Osteocyte (in vitro differentiated cells): ENCODE measurements at places on chromosomes 3 and 15. TPM values are rescaled to one million over a fixed set of nuclear protein-coding genes. Genes with fewer than 3 reads are reported as not detected.

MUC4 gene
- not detected in 2 replicates for total RNA-seq

LMOD3 gene
- total RNA-seq = not detected in 2 replicates

HIGD2B gene
- not detected in 2 replicates for total RNA-seq

LSMEM2 gene
- not detected in 2 replicates for total RNA-seq

B3GALNT1 gene
- 15.0 and 18.5 TPM in 2 replicates for total RNA-seq

ENTPD3 gene
- not detected in 2 replicates for total RNA-seq

DNA sequence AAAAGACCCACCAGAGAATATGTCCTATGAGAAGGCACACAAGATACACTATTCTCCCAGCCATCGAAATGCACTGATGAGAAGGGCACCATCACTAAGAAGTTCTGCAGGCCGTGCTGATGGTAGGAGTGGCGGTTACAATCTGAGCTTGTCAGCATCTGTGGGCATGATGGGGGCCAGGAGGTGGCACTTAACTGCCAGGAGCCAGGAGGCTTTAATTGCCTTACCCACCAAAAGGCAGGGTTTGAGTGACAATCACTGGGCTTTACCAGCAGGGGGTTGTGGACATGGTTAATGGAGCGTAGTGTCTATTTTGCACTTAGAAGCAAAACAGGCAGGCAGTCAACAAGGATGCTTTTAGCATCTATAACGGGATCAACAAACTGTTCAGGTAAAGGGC is 16.0 kb upstream of the SQOR start:
- peaks cover 4% of the 10 kb centered on the region for H3K27me3 ChIP-seq
- H3K4me3 ChIP-seq = no peak overlapping the region
- no peaks in the 10 kb centered on the region for H3K36me3 ChIP-seq
- no peak for DNase-seq
- H3K4me1 ChIP-seq = no peaks in the 10 kb centered on the region

DNA sequence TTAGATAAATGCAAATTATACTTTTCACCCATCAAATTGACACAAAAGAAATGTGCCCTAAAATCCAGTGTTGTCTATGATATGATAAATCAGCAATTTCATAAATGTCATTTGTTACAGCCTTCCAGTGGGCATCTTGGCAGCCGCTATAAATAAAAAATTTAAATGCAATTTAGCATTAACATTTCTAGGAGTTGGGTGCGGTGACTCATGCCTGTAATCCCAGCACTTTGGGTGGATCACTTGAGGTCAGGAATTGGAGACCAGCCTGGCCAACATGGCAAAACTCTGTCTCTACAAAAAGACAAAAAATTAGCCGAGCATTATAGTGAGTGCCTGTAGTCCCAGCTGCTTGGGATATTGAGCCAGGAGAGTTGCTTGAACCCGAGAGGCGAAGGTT is 65.9 kb upstream of the POMGNT2 start:
- H3K4me3 ChIP-seq = no peak overlapping the region
- peaks cover under 1% of the 10 kb centered on the region for H3K4me1 ChIP-seq
- DNase-seq = no peak

- no peaks in the 10 kb centered on the region for H3K27me3 ChIP-seq
- H3K27ac ChIP-seq = no peak overlapping the region
- H3K4me1 ChIP-seq = no peaks in the 10 kb centered on the region
- no peak overlapping the region for H3K4me3 ChIP-seq
Measured at GRCh38 chr3:24661175-24661584, 166.5 kb upstream of the THRB start.

GRCh38 chr3:120459196-120459595 is 8.4 kb upstream of the FSTL1 start:
- no peak overlapping the region for H3K4me3 ChIP-seq
- no peaks in the 10 kb centered on the region for H3K27me3 ChIP-seq
- peak overlapping the region; percentile 27 for H3K27ac ChIP-seq
- no peak for DNase-seq
- H3K4me1 ChIP-seq = peaks cover 19% of the 10 kb centered on the region

DNA sequence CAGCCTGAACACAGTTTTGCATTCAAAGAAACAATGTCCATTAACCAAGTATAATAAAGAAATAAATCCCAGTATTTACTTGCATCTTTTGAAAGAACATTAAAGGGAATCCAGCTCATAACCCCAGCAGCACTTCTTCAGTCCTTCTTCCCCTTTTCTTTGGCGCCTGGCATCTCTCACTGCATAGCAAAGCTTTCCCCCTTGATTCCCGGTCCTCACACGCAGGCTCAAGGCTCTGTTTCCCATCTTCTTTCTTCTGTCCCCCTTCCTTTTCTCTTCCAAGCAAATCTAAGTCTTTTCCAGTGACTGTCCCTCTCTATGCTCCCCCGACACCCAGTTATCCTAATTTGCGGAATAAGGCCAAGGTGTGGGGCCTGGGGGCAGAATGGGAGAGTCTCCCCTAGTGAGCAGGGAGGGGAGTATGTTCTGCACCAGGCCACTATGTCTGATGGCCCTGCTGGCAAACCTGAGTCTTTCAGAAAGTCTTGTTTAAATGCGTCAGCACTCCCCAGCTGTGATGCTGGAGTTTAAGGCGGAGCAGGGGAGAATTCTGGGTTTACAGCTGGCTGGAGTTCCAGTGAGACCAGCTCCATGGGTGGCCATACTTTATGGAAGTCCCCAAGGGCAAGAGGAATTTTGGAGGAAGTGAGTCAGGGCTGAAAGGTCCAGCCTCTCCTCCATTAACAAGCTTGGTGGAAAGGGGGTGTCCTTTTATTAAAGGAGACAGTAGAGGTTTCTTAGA is 42.1 kb downstream of the GOLGA6A start:
- peak; percentile 91 for DNase-seq
- peaks cover 52% of the 10 kb centered on the region for H3K4me1 ChIP-seq
- peak overlapping the region; percentile 60 for H3K4me3 ChIP-seq
- H3K36me3 ChIP-seq = peaks cover 8% of the 10 kb centered on the region
- H3K27ac ChIP-seq = peak overlapping the region; percentile 97

- H3K4me1 ChIP-seq = peaks cover 8% of the 10 kb centered on the region
- H3K27me3 ChIP-seq = no peaks in the 10 kb centered on the region
- no peak overlapping the region for H3K27ac ChIP-seq
Measured at GRCh38 chr3:162760789-162761188, 1264.2 kb downstream of the OTOL1 start.

- no peak overlapping the region for H3K4me3 ChIP-seq
- no peak for DNase-seq
- H3K4me1 ChIP-seq = peaks cover 24% of the 10 kb centered on the region
- no peaks in the 10 kb centered on the region for H3K36me3 ChIP-seq
Measured at GRCh38 chr3:115689928-115690327, 66.6 kb downstream of the GAP43 start.

DNA sequence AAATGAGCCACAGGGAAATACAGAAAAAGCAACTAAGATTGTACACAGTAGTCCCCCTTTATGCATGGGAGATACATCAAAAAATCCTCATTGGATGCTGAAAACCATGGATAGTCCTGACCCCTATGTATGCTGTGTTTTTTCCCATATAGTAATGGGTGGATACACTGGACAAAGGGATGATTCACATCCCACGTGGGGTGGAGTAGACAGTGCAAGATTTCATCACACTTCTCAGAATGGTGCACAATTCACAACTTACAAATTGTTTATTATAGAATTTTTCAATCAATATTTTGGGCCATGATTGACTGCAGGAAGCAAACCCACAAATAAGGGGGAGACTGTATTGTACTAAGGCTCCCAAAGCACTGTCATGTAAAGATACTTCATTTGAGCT is 224.4 kb upstream of the STRIT1 start:
- no peak overlapping the region for H3K4me3 ChIP-seq
- H3K27me3 ChIP-seq = no peaks in the 10 kb centered on the region
- no peak overlapping the region for H3K27ac ChIP-seq
- no peak for DNase-seq

- H3K4me1 ChIP-seq = peaks cover 54% of the 10 kb centered on the region
- peaks cover 33% of the 10 kb centered on the region for H3K36me3 ChIP-seq
- H3K4me3 ChIP-seq = peak overlapping the region; percentile 60
Measured at GRCh38 chr3:124861041-124861440, 26.1 kb downstream of the ITGB5 start.

- H3K36me3 ChIP-seq = no peaks in the 10 kb centered on the region
- H3K4me1 ChIP-seq = no peaks in the 10 kb centered on the region
- no peak overlapping the region for H3K4me3 ChIP-seq
- no peak for DNase-seq
- H3K27me3 ChIP-seq = no peaks in the 10 kb centered on the region
- no peak overlapping the region for H3K27ac ChIP-seq
Measured at GRCh38 chr3:167318306-167318705, 61.8 kb downstream of the ZBBX start.

- no peak for DNase-seq
- no peaks in the 10 kb centered on the region for H3K27me3 ChIP-seq
- H3K36me3 ChIP-seq = no peaks in the 10 kb centered on the region
- no peak overlapping the region for H3K4me3 ChIP-seq
Measured at GRCh38 chr3:112114576-112115160, 18.4 kb downstream of the GCSAM start.

- no peak for DNase-seq
- H3K36me3 ChIP-seq = peaks cover 8% of the 10 kb centered on the region
- peaks cover 30% of the 10 kb centered on the region for H3K4me1 ChIP-seq
- peak overlapping the region; percentile 81 for H3K27ac ChIP-seq
- H3K27me3 ChIP-seq = no peaks in the 10 kb centered on the region
- H3K4me3 ChIP-seq = no peak overlapping the region
Measured at GRCh38 chr3:183275418-183275817, 22.4 kb downstream of the B3GNT5 start.

- no peak overlapping the region for H3K4me3 ChIP-seq
- H3K36me3 ChIP-seq = peaks cover 30% of the 10 kb centered on the region
- no peaks in the 10 kb centered on the region for H3K27me3 ChIP-seq
- H3K27ac ChIP-seq = peak overlapping the region; percentile 50
- peaks cover 25% of the 10 kb centered on the region for H3K4me1 ChIP-seq
- DNase-seq = no peak
Measured at GRCh38 chr3:179045719-179046402, 25.7 kb downstream of the ZMAT3 start.

DNA sequence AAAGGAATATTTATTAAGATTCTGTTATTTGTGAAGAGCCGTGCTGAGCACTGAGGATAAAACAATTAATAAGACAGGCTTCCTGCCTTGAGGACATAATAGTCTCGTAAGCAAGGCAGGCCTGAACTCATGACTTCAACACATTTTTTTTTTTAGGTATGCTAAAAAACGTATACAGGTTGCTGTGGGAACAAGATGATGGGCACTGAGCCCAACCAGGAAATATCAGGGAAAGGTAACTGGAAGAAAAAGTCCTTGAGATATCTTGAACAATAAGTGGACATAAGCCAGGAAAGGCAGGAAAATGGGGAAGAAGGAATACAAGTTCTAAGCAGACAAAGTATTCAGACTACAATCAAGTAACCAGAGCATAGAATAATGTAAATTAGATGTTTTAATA is 26.1 kb downstream of the CERS3 start:
- no peak overlapping the region for H3K27ac ChIP-seq
- no peaks in the 10 kb centered on the region for H3K36me3 ChIP-seq
- no peaks in the 10 kb centered on the region for H3K4me1 ChIP-seq

GRCh38 chr15:101803676-101804075 is 367 bp downstream of the OR4F6 start:
- H3K4me3 ChIP-seq = no peak overlapping the region
- peaks cover 13% of the 10 kb centered on the region for H3K27me3 ChIP-seq
- no peak for DNase-seq
- H3K4me1 ChIP-seq = no peaks in the 10 kb centered on the region

DNA sequence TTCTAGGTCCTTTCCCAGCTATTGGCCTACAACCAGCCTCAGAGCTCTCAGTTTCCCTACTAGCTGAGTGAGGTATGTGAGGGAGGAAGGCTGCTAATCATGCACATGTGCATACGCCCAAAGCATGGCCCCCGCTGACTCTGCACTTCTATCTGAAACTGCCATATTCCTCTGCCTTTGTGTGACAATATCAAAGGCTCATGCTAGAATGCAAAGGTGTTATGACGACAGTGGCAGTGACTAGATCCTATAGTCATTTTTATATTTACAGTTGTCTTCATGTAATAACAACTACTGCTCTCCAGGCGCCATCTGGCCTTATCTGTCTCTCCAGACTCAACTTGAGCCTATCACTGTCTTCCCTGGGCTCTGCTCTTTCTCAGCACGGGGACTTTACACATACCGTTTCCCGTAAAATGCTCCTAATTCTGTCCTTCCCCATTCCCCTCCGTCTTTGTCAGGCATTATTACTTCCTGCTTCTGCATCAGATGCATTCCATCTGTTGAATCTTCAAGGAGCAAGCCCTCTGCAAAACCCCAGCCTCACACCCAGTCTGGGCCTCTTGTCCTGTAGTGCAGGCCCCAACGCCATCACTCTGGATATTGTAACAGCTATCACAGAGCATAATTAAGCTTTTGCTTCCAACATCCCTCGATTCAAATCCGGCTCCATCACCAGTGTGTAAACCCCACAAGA is 102.5 kb downstream of the PDCD6IP start:
- no peaks in the 10 kb centered on the region for H3K27me3 ChIP-seq
- H3K4me1 ChIP-seq = no peaks in the 10 kb centered on the region
- H3K27ac ChIP-seq = no peak overlapping the region
- DNase-seq = no peak

DNA sequence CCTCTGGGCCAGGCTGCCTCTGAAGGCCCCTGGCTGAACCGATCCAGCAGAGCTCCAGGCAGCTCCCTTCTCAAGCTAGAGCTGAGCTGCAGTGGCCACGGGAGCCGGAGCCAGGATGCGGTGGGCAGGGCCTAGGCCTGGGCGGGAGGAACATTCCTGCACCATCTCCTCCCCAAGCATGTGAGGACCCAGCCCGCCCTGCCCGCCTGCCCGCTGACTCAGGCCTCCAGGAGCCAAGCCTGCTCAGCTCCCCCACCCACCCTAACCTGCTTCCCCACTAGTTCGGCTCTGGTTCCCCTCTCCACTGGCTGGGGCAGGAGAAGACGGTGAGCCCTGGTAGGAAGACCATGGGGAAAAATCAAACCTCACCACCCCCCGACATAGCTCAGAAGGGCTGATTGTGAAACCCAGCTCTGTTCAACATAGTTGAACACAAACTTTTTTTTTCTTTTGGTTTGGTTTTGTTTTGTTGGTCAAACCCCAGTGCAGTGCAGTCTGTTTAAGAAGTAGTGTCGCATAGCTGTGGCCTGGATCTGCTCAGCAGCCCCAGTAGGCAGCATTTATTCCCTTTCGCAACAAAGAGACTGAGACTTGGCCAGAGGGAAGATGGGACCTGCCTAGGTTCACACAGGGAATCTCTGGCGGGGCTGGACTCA is 13.5 kb downstream of the SNX33 start:
- H3K4me3 ChIP-seq = no peak overlapping the region
- H3K27me3 ChIP-seq = no peaks in the 10 kb centered on the region
- H3K27ac ChIP-seq = peak overlapping the region; percentile 99
- peak; percentile 94 for DNase-seq

- peak overlapping the region; percentile 88 for H3K27ac ChIP-seq
- no peak for DNase-seq
- H3K36me3 ChIP-seq = no peaks in the 10 kb centered on the region
- H3K27me3 ChIP-seq = no peaks in the 10 kb centered on the region
Measured at GRCh38 chr15:57218826-57219576, 157.3 kb upstream of the CGNL1 start.

GRCh38 chr3:124992041-124992440 is 57.5 kb upstream of the MUC13 start:
- no peak for DNase-seq
- H3K27me3 ChIP-seq = no peaks in the 10 kb centered on the region
- H3K36me3 ChIP-seq = peaks cover 55% of the 10 kb centered on the region
- no peak overlapping the region for H3K27ac ChIP-seq
